HS-27A (cell line): ENCODE measurements at places on chromosomes 5 and 9.

GRCh38 chr9:33080534-33080933, 4.1 kb upstream of the SMU1 start:
- no peak for DNase-seq

GRCh38 chr9:107485458-107486043, 4.0 kb downstream of the KLF4 start:
- DNase-seq, result no peak

GRCh38 chr5:155460501-155460931, 447.0 kb downstream of the KIF4B start:
- no peak for DNase-seq

- DNase-seq, result no peak
Observed at GRCh38 chr9:114287763-114288192, 35.1 kb upstream of the ORM1 start.

DNA sequence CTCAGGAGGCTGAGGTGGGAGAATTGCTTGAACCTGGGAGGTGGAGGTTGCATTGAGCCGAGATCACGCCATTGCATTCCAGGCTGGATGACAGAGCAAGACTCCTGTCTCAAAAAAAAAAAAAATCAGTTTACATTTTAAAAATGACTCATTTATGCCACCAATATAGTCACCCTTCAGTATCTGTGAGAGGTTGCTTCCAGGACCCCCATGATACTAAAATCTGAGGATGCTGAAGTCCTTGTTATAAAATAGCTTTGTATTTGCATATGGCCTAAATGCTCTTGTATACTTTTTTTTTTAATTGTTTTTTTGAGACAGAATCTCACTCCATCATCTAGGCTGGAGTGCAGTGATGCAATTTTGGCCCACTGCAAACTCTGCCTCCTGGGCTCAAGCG, 5.8 kb downstream of the OCLN start:
- no peak for DNase-seq

- no peak for DNase-seq
Observed at GRCh38 chr5:14343376-14343775, 200.2 kb downstream of the TRIO start.

DNA sequence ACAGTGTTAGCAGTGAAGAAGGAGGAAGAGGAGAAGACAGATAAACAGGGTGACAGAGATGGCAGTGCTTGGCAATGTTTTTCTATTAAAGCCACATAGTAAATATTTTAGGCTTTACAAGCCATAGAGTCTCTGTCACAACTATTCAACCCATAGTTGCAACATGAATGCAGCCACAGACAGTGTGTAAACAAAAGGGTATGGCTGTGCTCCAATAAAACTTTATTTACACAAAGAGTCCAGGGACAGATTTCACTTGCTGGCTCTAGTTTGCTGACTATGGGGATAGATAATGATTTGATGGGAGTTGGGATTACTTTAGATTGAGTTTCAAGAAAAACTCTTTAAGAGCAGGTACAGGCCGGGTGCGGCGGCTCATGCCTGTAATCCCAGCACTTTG, 224.8 kb upstream of the SEMA6A start:
- no peak for DNase-seq

- DNase-seq, result peak; percentile 47
Observed at GRCh38 chr5:143886651-143887638, 75.0 kb downstream of the HMHB1 start.

DNA sequence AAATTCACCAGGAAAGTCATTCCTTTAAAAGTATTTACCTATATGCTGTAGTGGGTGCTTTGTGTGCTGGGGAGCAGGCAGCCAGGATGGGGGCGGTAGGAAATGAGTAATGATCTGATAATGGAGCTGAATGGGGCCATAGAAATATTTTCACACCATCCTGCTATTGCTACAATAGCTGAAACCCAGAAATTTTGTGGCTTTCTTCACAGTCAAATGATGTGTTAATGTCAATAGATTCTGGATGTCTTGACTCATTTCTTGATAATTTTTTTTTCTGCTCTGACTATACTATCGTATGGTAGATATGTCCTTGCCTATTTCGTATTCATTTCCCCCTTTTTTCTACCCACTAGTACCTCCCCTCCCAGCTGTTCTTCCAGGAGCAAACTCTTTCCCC, 59.5 kb downstream of the RORB start:
- DNase-seq, result no peak

DNA sequence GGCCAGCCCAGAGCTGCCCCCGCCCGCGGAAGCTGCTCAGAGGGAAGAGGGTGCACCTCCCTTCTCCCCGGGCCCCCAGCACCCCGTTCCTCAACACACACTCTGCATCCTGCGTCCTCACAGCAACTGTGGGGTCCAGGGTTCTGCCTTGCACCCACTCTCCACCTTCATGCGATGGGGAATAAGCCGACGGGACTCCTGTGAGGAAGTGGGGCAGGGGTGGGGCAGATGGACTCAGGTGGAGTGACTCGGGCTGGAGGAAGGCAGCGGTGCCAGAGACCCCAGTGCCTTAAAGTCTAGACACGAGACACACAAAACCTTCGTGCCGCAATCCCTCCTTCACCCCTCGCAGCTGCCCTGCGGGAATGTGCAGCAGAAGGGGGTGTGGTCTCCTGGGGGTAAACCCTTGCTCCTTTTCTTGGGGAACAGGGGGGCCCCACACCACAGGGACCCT, 8.6 kb downstream of the BRD3 start:
- DNase-seq, result no peak

GRCh38 chr9:6790866-6791265, 33.1 kb downstream of the KDM4C start:
- no peak for DNase-seq

DNA sequence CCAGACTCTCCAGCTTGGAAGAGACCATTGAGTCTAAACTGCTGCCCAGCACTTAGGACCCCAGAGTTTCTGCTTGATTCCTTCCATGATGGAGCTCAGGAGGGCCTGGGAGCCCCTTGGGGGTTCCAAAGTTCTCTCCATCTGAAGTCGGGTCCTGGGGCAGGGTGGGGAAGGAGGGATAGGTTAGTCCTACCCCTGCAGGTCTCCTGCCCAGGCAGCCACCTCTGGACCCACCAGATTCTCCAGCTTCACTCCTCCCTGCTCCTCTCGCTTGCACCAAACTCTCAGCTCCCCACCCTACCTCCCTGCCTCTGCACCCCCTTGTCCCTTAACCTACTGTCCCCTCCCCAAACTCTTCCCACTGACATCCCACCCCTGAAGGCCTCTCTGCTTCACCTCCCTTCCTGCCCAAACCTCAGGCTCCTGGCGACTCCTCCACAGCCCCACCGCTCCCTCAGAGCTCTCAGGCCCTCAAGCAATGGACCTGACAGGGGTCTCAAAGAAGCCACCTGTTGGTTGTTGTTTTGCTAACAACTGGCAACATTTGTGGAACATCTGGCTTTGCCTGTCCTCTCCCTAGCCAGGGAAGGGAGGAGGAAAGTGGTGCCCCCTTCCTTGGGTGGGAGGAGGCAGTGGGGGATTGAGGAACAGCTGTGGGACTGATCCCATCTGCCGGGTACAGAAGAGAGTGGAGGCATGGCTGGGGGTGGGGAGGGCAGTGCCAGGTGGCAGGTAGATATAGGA, 137.5 kb downstream of the RGS3 start:
- no peak for DNase-seq
